ENCODE measurements at places on chromosomes 3 and 15.

GRCh38 chr3:136495213-136495612 is 245.1 kb downstream of the PCCB start:
- DNase-seq = no peak

GRCh38 chr3:37787153-37787867 is 74.4 kb upstream of the CTDSPL start:
- peak; percentile 37 for DNase-seq

- peak; percentile 90 for DNase-seq
Measured at GRCh38 chr15:59313641-59314332, 58.9 kb downstream of the MYO1E start.

- DNase-seq = no peak
Measured at GRCh38 chr3:123762805-123763204, 121.3 kb downstream of the MYLK start.

DNA sequence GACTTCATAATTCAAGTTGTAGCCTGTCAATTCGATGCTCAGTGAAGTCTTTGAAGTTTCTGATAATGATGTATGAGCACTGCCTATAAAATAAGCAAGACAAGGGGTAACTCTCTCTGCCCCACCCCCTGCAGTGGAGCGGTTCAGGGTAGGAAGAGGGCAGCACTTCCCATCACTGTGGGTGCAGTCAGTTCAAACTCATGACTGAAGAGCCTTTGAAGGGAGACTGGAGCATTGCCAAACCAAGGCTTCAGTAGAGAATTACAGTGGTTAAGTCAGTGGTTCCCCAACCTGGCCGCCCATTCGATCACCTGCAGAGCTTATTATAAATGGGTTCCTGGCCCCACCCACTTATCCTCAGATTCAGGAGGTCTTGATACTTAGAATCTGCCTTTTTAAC is 190.6 kb downstream of the SHQ1 start:
- DNase-seq = no peak

Measured in uterus (tissue), 4 donors.